ENCODE measurements at places on chromosomes 2 and 18.

DNA sequence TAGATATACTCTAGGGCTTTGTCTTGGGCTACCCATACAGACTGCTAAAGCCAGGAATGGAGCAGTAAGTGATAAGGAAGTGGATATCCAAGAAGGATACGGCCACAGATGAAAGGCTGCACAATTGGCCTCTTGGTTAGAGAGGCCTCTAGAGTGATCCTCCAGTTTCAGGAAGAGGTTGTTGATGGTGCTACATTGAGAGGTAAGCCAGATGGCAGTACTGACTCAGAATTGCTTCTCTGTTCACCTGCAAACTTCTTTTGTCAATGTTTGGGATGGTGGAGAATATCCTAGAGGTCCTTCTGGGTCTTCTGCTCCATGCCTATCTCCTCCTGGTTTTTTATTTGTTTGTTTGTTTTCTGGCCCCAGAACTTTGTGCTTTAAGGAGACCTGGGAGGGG, 226.8 kb upstream of the LRRTM1 start:
- H3K27me3 ChIP-seq: no peaks in the 10 kb centered on the region
- no peaks in the 10 kb centered on the region for H3K4me1 ChIP-seq
- no peaks in the 10 kb centered on the region for H3K36me3 ChIP-seq
- DNase-seq: no peak
- H3K27ac ChIP-seq: no peak overlapping the region

GRCh38 chr2:150097901-150098531, 389.5 kb downstream of the RND3 start:
- H3K36me3 ChIP-seq: no peaks in the 10 kb centered on the region
- no peak for DNase-seq
- no peaks in the 10 kb centered on the region for H3K4me1 ChIP-seq
- H3K27me3 ChIP-seq: no peaks in the 10 kb centered on the region
- H3K27ac ChIP-seq: no peak overlapping the region

GRCh38 chr2:317501-318424, 29.9 kb upstream of the ALKAL2 start:
- peak overlapping the region; percentile 34 for H3K4me3 ChIP-seq
- H3K4me1 ChIP-seq: peaks cover 36% of the 10 kb centered on the region
- H3K36me3 ChIP-seq: no peaks in the 10 kb centered on the region
- H3K27ac ChIP-seq: peak overlapping the region; percentile 84
- H3K27me3 ChIP-seq: peaks cover 9% of the 10 kb centered on the region

- DNase-seq: no peak
- H3K4me1 ChIP-seq: no peaks in the 10 kb centered on the region
- H3K36me3 ChIP-seq: no peaks in the 10 kb centered on the region
- H3K4me3 ChIP-seq: no peak overlapping the region
These were observed 105.0 kb downstream of the COL6A3 start for GRCh38 chr2:237309011-237309410.

DNA sequence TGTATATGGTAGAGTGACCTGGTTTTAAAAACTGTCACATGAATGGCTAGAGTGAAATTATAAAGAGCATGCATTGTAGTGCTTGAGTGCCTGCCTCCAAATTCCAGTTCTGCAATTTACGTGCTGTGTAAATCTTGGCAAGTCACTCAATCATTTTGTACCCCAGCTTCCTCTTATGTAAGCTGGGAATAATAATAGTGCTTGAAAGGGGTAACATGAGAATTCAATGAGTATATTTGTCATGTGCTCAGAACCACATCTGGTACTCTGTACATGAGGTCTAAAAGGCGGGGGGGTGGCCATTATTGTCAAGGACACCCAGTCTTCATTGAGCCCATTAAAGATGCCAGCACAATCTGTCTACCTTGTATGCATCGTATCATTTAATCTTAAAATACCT, 214.8 kb downstream of the MC4R start:
- no peak overlapping the region for H3K27ac ChIP-seq
- H3K4me3 ChIP-seq: no peak overlapping the region
- no peak for DNase-seq
- H3K4me1 ChIP-seq: no peaks in the 10 kb centered on the region
- H3K27me3 ChIP-seq: no peaks in the 10 kb centered on the region
- H3K36me3 ChIP-seq: no peaks in the 10 kb centered on the region

DNA sequence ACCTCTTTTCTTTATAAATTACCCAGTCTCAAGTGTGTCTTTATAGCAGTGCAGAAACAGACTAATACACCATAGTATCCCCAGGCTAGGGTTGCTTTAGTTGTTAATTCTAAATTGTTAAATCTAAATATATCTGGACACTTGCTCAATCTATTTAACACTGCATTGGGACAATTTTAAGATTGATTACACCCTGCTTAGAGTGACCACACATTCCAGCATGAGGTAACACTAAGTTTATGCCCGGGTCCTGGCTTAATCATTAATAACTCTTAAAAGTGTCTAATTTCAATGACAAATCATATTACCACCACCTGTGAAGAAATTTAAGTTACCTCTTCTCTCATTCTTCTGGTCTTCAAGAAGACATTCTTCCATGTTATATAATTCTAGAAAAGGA, 131.4 kb downstream of the ZNF385B start:
- H3K27ac ChIP-seq: no peak overlapping the region
- no peaks in the 10 kb centered on the region for H3K4me1 ChIP-seq
- H3K27me3 ChIP-seq: no peaks in the 10 kb centered on the region
- H3K36me3 ChIP-seq: no peaks in the 10 kb centered on the region
- DNase-seq: no peak

GRCh38 chr2:109110170-109110569, 18.8 kb upstream of the SH3RF3 start:
- H3K4me1 ChIP-seq: no peaks in the 10 kb centered on the region
- DNase-seq: no peak
- H3K4me3 ChIP-seq: no peak overlapping the region
- H3K27me3 ChIP-seq: peaks cover 10% of the 10 kb centered on the region
- H3K36me3 ChIP-seq: no peaks in the 10 kb centered on the region

DNA sequence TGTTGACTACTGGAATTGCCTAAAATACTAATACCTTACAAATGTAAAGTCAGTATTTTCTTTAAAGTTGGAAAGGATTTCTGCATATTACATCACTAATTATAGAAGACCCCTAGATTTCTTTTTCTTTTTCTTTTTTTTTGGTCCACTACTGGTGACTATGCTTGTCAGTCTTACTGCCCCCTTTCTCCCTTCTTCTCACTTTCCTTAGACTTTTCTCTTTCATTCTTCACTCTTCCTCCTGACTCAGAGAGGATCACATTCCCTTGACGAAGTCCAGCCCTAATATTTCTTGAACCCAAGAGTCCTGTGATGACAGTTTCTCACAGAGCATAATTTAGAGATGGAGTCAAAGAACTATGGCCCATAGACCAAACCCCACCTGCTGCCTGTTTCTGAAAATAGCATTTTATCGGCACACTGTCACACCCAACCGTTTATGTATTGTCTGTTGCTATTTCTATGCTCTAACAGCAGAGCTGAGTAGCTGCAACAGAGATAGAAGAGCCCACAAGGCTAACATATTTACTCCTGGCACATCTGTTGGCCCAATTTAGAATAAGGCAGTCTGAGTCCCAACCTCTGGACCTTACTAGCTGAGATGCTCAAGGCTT, 40.6 kb upstream of the RIOK3 start:
- H3K27ac ChIP-seq: no peak overlapping the region
- H3K4me3 ChIP-seq: no peak overlapping the region
- no peak for DNase-seq
